ENCODE measurements at places on chromosomes 7 and 10. TPM values are rescaled to one million over a fixed set of nuclear protein-coding genes. Genes with fewer than 3 reads are reported as not detected.

MCM10 gene
- 23.8 TPM for total RNA-seq

WDR37 gene
- total RNA-seq = 8.7 TPM

GDF10 gene
- 0.13 TPM for total RNA-seq

CLCN1 gene
- 0.05 TPM for total RNA-seq

MNX1 gene
- 4.2 TPM for total RNA-seq

LBX1 gene
- total RNA-seq = not detected

ZNF485 gene
- 1.7 TPM for total RNA-seq

MLXIPL gene
- total RNA-seq = 1.4 TPM

MOGAT3 gene
- total RNA-seq = not detected

LEP gene
- total RNA-seq = not detected

FAM237B gene
- 0.04 TPM for total RNA-seq

SFRP5 gene
- 3.3 TPM for total RNA-seq

RNF148 gene
- total RNA-seq = not detected

SGPL1 gene
- 30.5 TPM for total RNA-seq

GPR141 gene
- total RNA-seq = not detected

C10orf62 gene
- total RNA-seq = not detected

TAS2R16 gene
- total RNA-seq = not detected

AS3MT gene
- 2.6 TPM for total RNA-seq
